ENCODE measurements at places on chromosomes 6 and 20.
A peak's percentile ranks its signal among the peaks of the same experiment; 100 is the strongest.

DNA sequence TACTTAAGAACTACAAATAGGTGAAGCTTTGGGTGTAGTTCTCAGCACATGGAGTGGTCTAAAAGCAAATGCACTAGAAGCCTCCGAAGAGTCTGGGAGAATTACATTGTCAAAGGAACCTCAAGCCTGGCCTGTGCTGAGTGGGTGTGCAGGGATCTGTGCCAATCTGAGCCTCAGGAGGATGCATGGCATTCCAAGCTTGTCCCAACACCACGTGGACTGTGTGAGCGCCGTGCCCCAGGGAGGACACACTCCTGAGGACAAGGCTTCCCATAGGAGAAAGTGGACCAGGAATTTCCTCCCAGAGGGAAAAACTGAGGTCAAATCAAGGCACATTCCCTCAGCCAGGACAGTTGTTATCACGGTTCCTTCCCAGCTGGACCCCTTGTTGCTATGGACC lies 185.8 kb downstream of the QKI start:
- no peak for DNase-seq

GRCh38 chr6:81561071-81561564 lies 191.4 kb downstream of the TENT5A start:
- DNase-seq: no peak

DNA sequence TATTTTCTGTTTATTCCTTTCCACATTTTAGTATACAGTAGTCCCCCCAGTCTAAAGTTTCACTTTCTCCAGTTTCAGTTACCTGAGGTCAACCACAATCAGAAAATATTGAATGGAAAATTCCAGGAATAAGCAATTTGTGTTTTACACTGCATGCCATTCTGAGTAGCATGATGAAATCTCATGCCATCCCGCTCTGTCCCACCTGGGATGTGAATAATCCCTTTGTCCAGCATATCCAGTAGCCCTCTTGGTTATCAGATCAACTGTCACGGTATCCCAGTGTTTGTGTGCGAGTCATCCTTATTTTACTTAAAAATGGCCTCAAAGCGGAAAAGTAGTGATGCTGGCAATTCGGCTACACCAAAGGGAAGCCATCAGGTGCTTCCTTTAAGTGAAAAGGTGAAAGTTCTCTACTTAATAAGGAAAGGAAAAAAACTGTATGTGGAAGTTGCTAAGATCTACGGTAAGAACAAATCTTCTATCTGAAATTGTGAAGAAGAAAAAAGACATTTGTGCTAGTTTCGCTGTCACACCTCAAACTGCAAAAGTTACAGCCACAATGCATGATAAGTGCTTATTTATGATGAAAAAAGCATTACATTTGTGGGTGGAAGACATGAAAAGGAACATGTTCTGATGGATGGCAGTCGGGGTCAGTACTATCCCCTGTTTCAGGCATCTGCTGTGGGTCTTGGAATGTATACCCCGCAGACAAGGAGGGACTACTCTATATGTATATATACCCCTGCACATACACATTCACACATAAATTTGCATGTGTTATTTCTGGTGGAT lies 11.3 kb downstream of the NOX3 start:
- no peak for DNase-seq

DNA sequence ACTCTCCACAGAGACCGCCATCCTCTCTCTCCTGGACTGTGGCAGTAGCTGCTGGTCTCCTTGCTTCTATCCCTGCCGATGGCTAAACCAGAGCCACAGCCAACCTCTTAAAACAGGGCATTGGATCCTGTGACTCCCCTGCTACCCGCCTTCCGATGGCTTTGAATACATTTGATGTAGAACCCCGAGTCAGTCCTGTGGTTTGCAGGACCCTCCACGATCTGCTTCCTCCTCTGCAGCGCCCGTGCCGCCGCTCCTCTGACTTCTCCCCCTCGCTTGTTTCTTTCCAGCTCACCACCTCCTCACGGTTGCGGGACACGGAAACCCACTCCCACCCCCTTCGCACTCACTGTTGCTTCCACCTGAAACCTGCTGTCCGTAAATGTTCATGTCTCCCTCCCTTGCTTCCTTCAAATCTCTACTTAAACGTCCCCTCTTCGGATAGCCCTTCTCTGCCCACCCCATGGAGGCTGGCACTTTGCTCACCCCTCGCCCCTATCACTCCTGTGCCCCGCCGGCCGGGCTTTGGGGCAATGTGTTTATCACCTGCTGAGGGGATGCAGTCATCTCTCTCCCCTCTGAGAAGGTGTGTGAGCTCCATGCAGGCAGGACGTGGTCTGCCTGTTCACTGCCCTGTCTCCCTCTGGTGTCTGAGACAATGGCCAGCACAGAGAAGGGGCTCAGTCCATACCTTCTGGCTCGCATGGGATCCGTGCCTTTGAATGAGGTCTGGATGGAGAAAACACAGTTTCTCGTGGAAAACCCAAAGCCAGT lies 67.8 kb downstream of the GFOD1 start:
- no peak for DNase-seq

GRCh38 chr6:85670573-85670972 lies 27.9 kb upstream of the SYNCRIP start:
- no peak for DNase-seq

GRCh38 chr20:967796-968742 lies 34.0 kb downstream of the RSPO4 start:
- DNase-seq: no peak

DNA sequence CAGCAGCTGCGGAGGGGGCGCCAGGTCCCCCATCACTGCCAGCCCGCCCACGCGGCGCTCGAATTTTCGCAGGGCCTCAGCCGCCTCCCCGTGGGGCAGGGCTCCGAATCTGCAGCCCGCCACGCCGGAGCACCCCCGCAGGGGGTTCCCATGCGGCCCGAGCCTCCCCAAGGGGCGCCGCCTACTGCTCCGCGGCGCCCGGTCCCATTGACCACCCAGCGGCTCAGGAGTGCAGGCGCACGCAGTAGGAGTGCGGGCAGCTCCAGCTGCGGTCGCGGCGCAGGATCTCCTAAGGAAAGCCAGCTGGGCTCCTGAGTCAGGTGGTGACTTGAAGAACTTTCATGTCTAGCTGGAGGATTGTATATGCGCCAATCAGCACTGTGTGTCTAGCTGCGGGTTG lies 155.3 kb upstream of the RREB1 start:
- DNase-seq: no peak

DNA sequence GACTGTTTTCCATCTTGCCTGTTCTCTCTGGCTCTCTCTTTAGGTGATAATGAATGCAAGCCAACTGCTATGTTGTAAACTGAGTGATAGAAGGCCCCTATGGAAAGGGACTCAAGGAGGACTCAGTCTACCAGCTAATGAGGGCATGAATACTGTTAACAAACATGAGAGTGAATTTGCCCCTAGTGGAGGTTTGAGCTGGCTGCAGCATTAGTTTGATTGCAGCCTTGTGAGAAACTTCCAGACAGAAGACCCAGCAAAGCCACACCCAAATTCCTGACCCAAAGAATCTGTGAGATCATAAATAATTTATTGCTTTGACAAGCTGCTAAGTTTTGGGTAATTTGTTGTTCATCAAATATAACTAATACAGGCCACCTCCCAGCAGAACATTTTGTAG lies 50.0 kb upstream of the PLCB1 start:
- no peak for DNase-seq

- DNase-seq: peak; percentile 79
Observed at GRCh38 chr6:34514593-34515472, 41.3 kb downstream of the SPDEF start.

- no peak for DNase-seq
Observed at GRCh38 chr20:25339608-25340007, 51.0 kb downstream of the ABHD12 start.

- no peak for DNase-seq
Observed at GRCh38 chr6:38022688-38023087, 203.2 kb downstream of the ZFAND3 start.

DNA sequence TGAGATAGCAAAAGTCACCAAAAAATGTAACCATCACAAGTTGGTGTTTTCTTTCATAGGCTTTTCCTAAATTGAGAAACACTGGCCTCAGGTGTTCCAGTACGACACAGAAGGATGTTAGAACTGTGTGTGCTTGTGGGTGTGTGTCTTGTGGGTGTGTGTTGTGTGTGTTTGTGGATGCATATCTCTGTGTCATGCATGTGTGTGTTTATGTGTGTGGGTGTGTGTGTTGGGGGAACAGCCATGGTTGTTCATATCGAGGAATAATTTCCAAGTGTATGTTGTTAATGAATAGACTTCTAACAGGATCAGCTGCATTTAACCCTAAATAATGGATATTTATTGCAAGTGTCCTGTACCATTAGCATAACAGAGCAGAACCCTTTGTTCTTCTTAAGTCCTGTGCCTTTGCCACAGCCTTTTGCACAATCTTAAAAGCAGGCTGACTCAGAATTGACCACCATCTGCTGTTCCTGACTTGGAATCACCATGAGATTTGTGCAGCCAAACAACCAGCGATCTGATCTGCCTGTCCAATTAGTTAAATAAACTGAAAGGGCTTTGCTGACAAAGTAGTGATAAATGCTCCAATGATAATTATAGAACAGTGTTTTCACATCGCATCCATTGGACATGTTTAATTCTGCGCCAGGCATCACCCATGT lies 7.6 kb downstream of the CD93 start:
- DNase-seq: no peak

GRCh38 chr20:58194175-58194791 lies 34.2 kb downstream of the ANKRD60 start:
- no peak for DNase-seq

GRCh38 chr6:169725125-169726048 lies 1.1 kb upstream of the PHF10 start:
- peak; percentile 53 for DNase-seq

GRCh38 chr6:71473926-71474325 lies 185.3 kb downstream of the OGFRL1 start:
- peak; percentile 29 for DNase-seq

- DNase-seq: no peak
Observed at GRCh38 chr6:164750128-164750527, 559.3 kb downstream of the C6orf118 start.

DNA sequence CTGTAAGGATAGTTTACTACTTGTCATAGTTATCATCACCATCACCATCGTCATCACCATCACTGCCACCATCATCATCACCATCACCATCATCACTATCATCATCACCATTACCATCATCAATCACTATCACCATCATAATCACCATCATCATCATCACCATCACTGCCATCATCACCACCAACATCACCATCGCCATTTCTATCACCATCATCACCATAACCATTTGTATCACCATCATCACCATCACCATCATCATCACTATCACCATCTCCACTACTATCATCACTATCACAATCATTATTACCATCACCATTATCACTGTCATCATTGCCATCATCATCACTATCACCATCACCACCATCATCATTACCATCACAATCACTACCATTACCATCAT lies 655.5 kb upstream of the DEFB115 start:
- DNase-seq: no peak

DNA sequence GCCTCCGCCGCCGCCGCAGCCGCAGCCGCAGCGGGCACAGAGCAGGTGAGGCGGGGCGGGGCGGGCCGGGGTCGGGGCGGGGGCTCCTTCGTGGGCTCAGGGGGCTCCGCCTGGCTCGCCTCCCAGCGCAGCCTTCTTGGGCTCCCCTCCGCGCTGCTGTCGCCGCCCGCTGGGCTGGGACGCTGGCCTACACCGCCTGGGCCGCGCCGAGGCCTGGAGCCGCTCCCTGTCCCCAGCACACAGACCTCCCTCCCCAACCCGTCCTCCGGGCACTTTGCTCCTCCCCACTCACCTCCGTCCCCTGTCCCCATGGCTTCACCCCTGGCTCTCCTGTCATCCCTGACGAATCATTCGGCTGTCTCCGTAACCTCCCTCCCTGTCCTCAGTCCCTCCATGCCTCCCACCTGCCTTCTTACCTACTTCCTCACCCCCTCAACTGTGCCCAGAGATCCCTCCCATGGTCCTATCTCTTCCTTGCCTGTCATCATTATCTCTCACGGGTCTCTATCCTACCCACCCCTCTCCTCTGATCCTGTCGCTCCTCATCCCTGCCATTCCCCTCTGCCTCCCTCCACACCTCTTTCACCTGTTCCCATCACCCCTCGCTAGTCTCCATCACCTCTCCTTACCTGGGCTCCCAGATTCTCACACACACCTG lies 512 bp downstream of the TTBK1 start:
- DNase-seq: no peak

GRCh38 chr6:169425628-169426370 lies 172.2 kb upstream of the THBS2 start:
- no peak for DNase-seq

GRCh38 chr6:21067521-21067920 lies 526.0 kb upstream of the SOX4 start:
- DNase-seq: no peak

GRCh38 chr20:3181270-3181669 lies 7.9 kb upstream of the LZTS3 start:
- no peak for DNase-seq

DNA sequence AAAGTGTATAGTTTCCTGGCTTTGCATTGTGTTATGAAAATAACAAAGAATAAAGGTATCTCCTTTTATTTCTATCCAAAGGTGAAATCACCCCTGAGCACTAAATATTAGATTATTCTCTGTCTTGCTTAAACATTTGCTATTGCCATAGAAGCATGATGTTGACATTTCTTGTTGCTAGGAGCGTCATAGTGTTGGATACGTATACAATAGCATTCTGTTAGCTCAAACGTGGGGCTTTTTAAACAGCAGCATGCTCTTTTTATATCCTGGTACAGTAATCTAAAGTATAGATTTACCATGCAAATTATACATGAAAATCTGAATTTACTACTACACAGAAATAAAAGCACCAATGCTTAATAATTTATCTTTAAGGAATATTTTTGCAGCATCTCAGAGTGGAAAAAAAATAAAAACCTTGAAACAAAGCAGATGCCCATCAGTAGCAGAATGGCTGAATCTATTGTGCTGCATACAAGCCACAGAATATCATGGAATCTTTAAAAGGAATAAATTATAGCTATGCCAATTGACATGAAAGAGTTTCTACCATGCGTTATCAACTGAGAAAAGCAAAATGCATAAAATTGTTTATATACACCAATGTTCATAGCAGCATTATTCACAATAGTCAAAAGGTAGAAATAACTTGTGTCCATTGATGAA lies 9.6 kb upstream of the HSF2 start:
- DNase-seq: no peak

GRCh38 chr6:2514965-2515543 lies 235.7 kb downstream of the MYLK4 start:
- no peak for DNase-seq

GRCh38 chr6:162708971-162709370 lies 18.6 kb downstream of the PRKN start:
- no peak for DNase-seq

GRCh38 chr20:21101932-21102575 lies 4.1 kb downstream of the LINC00237 start:
- DNase-seq: peak; percentile 28

- DNase-seq: no peak
Observed at GRCh38 chr6:168368066-168368820, 48.7 kb upstream of the DACT2 start.

DNA sequence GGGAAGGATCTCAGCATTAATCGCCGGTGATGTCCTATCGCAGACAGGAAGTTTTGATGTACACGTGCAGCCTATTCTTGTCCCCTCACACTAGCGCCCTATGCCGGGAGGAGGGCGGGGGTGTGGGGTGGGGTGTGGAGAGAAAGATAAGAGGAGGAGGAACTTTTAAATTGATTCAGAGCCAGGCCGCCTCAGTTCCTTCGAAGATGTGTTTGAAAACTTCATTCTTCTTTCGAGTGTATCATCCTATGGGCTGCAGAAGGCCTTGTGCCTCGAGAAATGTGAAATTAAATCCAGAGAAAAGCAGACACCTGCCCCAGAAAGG lies 2.5 kb upstream of the POU3F2 start:
- no peak for DNase-seq

- DNase-seq: no peak
Observed at GRCh38 chr20:18091623-18092022, 33.9 kb upstream of the OVOL2 start.

Measured in right hindlimb (tissue), 1 donor.